Occipital lobe (tissue), 3 donors: ENCODE measurements at places on chromosomes 3 and 15. TPM values are rescaled to one million over a fixed set of nuclear protein-coding genes. Genes with fewer than 3 reads are reported as not detected.

The GOLGA8R gene
- 0.62 TPM for total RNA-seq

The STX19 gene
- not detected for total RNA-seq

DNA sequence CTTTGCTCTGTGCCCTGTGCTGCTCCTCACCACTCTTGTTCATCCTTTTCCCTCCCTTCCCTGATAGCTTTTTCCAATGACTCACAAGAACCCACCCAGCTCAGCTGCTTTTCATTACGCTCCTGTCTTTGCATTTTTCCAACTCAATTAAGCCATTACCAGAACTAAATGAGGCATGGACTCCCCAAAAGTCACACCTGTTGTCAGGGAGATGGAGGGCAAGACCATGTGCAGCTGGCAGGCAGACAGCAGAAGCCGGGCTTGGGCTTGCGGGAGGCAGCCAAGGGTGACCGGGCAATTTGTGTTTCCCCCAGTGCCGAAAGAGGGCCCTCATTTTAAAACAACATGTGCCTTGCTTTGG lies 64.3 kb downstream of the CASR start:
- no peak for DNase-seq

- DNase-seq = no peak
Measured at GRCh38 chr3:108011616-108012015, 79.2 kb downstream of the CD47 start.

DNA sequence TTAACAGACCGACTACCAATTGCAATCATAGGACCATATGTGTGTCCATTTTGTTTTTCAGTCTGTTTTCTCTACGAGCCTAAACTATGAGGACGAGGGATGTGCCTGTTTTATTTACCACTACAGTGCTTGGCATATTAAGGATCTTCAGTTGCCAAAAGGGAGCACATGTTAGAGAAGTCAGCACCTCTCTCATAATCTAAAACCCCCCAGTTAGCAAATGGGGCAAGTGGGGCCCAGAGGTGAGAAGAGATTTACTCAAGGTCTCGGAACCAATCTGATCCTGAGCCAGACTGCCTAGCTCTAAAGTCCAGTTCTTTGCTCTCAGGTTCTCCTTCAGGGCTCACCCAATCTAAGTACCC lies 578 bp upstream of the PODXL2 start:
- no peak for DNase-seq

DNA sequence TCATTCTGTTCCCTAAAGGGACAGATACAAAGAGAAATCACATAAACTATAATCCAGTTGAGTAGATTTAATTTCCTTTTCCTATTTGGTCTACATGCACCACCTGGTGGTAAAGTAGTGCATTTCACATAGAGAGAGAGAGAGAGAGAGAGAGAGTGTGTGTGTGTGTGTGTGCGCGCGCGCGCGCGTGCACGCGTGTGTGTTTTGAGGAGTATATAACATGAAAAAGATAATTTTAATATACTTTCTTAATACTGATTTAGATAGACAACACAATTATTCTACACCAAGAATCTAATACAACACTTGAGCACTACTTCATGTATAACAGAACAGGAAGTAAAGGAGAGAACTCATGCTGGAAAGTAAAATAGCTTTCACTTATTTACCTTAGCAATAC lies 1.1 kb upstream of the FGF7 start:
- DNase-seq = no peak

DNA sequence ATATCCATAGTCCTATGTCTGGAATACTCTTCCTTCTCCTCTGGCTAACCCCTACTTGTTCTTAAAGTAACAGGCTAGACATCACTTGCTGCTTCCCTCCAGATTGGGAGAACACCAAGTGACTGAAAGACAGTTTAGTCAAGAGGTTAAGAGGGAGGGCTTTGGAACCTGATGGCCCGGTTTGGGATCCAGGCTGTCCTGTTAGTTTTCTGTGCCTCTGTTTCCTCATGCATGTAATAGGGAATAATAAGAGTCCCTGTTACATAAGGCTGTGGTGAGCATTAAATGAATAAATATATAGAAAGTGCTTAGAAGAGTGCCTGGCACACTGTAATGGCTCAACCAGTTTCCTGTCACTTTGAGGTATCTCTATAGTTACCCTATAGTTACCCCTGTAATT lies 66.3 kb downstream of the TAMM41 start:
- no peak for DNase-seq

DNA sequence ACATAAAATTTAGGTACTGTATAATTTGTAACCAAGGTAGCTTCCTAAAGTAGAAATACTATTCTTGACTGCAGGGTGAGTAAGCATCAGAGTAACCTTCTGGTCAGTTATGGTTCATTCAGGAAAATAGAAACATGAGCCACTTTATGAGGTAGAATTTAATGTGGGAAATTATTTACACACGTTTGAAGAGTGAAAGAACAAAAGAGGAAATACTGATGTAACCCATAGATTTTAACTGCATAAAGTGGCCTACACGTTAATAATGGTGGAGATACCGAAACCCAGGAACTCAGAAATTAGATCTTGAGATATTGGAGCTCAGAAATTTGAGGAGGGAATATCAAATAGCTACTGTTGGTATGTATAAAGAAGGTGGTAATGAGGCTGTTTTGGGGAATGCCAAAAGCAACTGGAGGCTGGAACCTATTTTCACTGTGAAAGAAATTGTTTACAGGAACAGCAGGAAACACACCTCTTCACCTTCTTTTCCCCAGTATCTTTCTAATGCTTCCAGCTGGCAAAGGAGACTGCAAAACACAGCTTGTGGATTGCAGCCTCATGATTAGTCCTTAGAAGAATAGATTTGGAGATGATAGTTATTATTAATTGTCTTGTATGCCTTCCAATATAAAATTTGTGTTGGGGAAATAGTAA lies 216.1 kb downstream of the DOCK3 start:
- no peak for DNase-seq

GRCh38 chr3:59820352-59820934 lies 770.6 kb upstream of the CFAP20DC start:
- no peak for DNase-seq
